ENCODE measurements at places on chromosomes 6 and 20.

DNA sequence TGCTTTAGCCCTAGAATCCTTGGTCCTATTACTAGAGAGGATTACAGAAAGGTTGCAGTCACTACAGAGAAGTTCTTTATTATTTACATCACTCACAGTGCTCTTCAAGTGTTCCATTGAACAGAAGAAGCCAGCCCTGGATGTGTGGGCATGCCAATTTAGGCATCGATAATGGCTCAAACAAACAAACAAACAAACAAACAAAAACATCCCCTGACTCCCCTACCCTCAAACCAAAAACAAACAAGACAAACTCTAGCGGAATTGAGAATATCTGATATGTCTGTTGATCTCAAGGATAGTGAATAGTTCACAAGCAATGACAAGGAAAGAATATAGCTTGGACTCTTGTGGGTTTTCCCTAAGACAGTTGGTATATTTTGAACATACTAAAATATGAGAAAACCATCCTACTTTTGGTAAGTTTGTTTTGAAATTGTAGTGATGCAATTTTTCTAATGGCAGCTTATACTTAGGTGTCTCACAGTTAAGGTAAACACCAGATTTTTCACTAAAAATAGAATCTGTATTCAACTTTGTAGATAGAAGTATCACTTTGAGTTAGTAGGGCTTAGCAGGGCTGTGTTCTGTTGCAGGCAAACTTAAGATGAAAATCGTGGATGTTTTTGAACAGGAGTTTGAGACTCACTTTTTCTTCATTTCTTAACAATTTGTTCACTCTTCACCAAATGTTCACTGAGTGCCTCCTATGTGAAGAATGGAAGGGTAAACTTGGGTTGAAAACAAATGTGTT is 92.8 kb upstream of the FAM184A start:
- no peak for DNase-seq

GRCh38 chr20:40777653-40778052 is 88.6 kb upstream of the MAFB start:
- no peak for DNase-seq

DNA sequence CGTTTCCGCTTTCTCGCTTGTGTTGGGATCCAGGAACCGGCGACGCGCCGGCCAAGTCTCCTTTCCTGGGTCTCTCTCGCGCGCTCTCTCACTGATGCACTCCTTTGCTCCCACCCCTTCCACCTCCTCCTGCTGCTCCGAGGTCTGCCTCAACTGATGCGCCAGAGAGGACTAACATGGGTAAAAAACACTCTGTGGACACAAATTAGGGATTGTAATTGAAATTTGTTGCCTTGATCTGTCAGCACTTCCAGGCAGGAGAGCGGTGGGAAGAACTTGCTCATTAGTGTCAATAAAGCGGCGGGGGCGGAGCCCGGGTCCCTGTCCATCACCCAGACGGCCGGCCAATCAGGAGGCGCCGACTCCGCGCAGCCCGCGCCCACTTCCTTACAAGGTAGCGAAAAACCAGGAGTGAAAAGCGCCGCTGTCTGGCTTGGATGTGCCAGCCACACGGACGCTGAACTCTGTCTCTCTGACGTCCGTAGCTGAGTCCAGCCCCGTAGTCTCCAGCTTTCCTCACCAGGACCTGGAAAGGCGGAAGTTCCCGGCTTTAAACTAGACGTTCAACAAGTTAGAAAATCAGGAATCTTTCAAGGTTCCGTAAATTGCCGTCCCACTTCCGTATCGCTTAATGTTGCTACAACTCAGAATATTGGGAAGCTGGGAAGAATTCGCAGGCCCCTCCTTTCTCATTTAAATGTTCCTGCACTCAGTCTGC is at the start of gene TBX18:
TBX18 (minus strand) TSS at position 267 of the 718 bp plus-strand sequence. CDS start 417 bp downstream, outside the sequence.
- DNase-seq: no peak

DNA sequence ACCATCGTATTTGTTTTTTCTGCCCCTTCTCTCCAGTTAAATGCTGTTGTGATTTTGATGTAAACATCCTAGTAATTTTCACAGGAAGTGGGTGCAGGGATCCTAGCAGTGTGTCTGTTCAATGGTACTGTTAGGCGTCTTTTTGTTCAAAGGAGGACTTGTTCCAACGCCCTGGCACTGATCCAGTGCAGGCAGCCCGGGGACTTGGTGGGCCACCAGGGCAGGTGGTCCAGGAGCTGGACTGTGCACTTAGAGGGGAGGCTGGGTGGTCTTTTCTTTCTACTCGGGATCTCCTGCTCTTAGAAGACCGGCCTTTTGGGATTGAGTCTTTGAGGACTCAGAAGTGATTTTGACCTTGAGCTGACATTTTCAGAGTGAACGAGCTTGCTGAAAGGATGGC is 41.1 kb upstream of the NKX2-2 start:
- DNase-seq: no peak

DNA sequence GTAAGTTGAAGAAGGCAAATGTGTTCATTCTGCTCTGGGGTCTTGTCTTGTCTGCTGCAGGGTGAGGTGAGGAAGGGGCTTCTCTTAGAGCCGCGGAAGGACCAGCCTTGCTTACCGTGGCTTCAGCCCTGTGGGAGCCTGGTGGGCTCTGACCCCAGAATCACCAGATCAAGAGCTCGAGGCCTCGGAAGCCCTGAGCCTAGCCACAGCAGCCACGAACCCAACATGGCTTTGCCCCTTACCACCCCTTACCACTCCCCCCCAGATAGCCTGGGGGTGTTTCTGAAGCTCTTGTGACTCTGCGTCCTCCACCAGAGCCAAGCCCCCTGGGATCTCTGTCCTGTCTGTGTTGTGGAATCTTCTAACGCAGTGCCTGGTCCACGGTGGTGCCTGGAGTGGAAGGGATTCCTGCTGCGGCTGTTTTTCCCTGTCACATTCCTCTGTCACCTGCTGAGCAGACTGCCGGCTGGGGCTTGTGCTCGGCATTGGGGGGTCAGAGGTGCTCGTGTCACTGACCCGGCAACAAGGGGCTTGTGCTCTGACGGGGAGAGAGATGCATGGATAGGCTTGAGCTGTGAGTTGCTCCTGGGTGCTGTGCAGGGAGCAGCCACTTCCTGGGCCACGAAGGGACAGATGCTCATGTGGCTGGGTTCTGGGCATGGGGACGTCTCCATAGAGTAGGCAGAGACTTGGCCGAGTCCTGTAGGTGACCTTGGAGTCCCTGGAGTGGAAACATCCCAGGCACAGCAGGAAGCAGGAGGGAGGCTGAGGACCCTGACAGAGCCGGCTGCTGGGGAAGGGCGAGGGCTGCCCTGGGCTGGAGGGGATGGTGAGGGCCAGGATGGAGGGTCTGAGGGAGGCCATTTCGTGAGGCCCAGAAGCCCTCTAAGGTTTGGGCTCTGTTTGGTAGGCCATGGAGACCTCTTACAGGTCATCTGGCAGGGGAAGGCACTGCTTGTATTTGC is 316.0 kb downstream of the QKI start:
- no peak for DNase-seq
